Omental fat pad (tissue), 4 donors: ENCODE measurements at places on chromosomes 7 and 10. TPM values are rescaled to one million over a fixed set of nuclear protein-coding genes. Genes with fewer than 3 reads are reported as not detected.

LBX1 gene
- total RNA-seq: not detected

CLCN1 gene
- total RNA-seq: not detected

TAC1 gene
- total RNA-seq: not detected

SPDYE1 gene
- not detected for total RNA-seq

TTYH3 gene
- total RNA-seq: 62.6 TPM
